ENCODE measurements at places on chromosomes 1 and 21.
A peak's percentile ranks its signal among the peaks of the same experiment; 100 is the strongest.

GRCh38 chr1:22224631-22225030 lies 81.7 kb upstream of the WNT4 start:
- no peak for DNase-seq

- no peak for DNase-seq
Measured at GRCh38 chr1:55990007-55990406, 589.4 kb downstream of the PLPP3 start.

DNA sequence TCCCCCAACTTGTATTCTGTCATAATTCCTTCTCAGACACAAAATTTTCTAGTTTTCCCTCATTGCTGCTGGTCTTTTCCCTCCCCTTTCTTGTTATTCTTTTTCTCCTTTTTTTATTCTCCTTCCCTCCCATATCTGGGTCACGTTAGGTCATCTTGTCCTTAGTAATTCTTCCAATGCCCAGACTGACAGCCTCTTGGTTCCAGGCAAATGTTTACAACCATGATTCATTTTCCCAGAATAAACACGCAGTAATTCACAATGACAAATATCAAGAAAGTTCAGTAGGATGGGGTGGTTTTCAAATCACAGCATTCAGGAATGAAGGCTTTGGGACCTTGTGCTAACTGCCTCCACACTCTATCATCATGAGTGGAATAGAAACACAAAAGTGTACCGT lies 25.2 kb downstream of the NHLH2 start:
- DNase-seq: no peak

- DNase-seq: no peak
Measured at GRCh38 chr1:28126783-28127490, 38.5 kb upstream of the EYA3 start.

DNA sequence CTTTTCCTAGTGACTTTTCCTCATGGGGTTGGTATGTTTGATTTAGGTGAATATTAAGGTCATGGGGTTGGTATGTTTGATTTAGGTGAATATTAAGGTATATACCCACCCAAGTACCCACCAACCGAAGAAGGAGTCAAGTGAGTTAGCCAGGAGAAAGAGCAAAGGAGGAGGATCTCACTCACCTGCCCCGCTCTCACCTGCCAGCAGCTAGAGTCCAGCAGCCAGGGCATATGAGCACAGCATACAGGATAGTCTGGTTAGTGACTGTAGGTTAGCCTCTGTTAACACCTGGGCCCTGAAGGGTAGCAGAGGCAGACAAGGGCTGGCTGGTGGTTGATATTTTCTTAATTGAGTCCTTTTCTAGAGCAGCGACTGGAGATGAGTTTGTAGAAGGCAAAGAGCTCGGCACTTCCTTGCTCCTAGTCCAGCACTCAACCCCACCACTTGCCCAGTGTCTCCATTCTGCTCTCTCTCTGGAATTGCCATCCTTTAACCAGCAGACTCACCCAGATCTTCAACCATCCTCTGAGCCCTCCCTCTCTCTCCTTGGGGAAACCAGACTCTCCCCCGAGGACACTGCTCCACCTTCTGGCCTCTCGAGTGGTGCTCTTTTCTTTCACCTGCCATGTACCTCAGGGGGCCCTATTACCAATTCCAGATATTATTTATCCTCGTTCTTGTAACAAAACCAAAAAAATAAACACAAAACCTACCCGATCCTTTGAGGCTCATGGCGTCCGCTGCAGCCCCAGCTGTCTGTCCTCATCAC lies 16.3 kb upstream of the DESI2 start:
- DNase-seq: no peak

DNA sequence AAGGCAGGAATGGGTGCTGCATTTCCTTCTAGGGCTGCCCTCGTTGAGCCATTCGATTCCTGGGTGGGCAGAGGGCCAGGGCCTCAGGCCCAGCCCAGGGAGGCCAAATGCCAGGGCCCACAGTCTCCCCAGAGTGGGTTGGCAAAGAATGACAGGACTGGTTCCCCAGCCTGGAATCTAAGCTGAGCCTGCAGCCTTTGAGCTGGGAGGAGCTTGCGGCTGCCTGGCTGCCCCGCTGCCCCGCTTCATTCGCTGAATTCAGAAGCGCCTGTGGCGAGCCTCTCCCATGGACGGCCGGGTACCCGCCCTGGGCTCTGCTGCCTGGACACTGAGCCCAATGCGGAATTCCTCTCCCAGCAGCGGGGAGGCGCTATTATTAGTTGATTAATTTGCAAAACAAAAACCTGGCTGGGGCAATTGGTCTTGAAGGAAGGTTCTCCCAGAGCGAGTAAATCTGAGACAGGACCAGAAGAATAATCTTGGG lies 32.3 kb upstream of the TARDBP start:
- DNase-seq: no peak

GRCh38 chr1:110375490-110375889 lies 15.3 kb downstream of the SLC16A4 start:
- no peak for DNase-seq

GRCh38 chr1:215612391-215612790 lies 45.3 kb downstream of the KCTD3 start:
- DNase-seq: no peak

DNA sequence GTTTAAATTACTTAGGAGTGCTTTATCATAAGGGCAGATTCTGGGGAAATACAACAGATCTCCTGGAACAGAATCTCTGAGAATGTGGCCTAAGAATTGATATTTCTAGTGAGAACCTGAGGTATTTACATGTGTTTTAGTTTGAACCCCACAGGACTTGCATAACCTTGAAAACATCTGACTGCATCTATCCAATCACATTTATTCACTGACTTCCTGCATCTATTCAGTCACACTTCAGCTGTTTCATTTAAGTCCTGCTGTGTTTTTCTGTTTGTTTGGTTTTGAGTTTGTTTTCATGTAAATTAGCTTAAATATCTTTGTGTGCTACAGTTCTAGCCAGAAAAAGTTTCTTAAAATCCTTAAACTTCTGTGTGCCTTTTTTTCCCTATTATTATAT lies 1260.7 kb downstream of the PLA2G4A start:
- no peak for DNase-seq

GRCh38 chr1:150192012-150192411 lies 42.3 kb downstream of the PLEKHO1 start:
- DNase-seq: no peak

- DNase-seq: peak; percentile 73
Measured at GRCh38 chr1:201709564-201710295, 119.2 kb upstream of the IPO9 start.

DNA sequence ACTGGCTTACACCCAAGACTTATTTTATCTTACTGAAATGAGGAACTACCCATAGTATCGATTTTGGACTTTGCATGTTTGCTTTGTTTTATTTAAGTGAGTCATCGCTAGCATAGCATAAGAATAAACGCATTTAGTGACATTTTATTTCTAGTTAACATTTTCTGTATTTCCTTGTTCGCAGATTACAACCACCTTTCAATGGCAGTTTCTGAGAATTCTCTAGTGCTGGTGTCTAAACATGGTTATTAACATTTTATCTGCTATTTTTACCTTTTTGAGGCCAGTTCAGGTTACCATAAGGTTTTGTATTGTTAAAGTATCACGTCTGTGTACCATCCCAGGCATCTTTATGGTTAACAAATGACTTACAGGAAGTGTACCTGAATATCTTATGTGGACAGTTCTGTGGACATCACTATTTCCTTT lies 24.5 kb downstream of the EEIG2 start:
- no peak for DNase-seq

GRCh38 chr1:156860113-156860627 lies 495 bp upstream of the NTRK1 start:
- peak; percentile 73 for DNase-seq

GRCh38 chr1:103256490-103256889 lies 148.2 kb upstream of the COL11A1 start:
- DNase-seq: no peak

DNA sequence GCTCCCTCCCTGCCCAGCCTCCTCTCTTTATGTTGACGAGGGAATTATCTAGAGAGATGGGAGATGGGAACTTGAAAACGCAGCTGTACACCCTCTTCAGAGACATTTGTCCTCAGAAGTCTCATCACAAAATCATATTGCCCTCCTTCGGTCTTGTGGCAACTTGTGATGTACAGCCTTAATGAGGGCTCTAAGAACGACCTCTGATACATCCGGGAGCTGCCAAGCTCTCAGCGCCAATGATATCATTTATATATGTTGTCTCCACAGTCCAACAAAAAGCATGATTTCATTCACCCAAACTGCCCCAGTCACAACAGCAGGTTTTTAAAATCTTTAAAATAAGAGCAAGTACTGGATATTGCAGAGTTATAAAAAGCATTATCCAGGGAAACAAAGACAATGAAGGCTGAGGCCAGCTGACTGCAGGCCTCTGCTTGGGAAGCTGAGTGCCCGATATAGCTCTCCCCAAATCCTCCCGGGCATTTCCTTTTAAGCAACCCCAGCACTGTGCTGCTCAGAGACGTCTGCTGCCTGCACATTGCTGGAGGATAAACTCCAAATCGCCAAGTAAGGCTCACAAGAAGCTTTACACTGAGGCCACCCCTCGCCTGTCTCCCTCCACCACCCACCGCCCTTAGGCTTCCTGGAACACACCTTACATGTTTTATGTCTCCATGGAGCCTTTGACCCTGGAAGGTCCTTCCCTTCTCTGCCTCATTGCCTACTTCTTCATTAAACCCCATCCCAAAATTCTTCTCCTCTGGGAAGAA lies 236.1 kb downstream of the C1orf94 start:
- DNase-seq: no peak

DNA sequence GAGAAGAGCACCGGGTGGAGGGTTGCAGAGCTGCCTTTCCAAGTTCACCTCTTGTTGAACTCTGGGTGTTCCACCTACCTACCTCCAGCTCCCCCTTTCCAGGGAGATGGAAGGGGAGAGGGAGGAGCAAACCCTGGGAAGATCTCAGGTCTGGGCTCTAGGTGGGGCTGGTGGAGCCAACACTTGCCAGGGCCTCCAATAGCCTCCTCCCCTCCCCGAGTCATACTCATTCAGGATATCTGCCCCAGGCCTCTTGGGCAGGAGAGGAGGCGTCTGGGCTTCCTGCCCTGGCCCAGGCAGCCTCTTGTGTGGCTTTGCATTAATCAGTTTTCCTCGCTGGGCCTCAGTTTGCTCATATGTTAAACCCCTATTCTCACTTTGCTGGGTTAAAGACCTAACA lies 13.4 kb downstream of the RAP1GAP start:
- no peak for DNase-seq

DNA sequence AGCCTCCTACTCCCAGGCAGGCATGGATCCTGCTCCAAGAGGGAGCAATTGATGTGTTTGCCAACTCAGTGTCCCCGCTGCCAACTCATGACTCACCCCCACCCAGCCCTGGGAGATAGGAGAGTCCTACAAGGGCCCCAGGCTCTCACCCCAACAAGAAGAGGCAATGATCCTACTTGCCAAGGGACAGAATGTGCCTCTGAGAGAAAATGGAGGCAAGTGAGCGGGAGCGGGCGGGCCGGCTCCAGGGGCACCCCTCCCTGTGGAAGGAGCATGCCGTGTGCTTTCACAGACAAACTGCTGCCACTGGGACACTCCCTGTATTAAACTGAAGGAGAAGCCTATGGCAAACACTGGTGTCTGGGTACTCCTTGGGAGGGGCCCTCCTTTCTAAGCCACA lies 16.7 kb downstream of the PKP1 start:
- no peak for DNase-seq

Measured in germinal center (tissue), 1 donor.